ENCODE measurements at places on chromosomes 3 and 15.
A peak's percentile ranks its signal among the peaks of the same experiment; 100 is the strongest.

GRCh38 chr15:68349151-68349550 is 71.6 kb downstream of the FEM1B start:
- no peak for DNase-seq

DNA sequence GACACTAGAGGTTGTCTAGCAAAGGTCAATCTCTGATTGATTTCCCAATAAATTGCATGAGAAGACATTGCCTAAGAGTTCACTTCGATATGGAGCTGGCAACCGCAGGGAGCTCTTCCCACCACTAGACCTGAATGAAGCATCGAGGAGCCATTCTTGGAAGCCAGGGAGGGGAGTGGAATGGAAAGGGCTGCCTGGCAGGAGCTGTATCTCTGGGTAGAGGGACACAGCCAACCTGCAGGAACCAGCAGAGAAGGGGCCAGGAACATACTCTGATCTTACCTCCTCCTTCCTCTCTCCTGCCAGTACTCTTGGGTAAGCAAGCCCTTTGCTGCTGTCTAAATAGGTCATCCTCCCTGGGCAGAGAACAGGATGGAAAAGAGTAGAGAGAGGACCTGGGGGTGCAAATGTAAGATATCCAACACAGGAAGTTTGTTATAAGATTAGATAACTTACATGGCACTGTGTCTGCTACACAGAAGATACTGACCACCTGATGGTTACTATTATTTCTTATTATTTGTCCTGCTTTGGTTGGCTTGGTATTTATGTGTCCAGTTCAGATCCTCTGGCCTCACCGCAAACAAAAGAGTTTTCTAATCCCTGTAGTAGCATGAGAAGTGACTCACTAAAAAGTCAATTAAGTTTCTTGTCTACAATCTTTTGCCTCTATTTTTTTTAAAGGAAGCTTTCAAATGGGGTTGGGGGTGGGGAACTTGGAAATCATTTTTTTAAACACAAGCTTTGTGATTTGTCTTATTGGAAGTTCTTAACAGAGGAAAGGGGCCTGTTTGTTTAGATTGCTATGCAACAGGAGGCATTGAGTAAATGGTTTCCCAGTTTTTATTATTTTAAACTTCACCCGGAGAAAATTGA is 156.7 kb upstream of the TSC22D2 start:
- DNase-seq, result no peak

GRCh38 chr3:113890256-113890900 is 51.8 kb downstream of the GRAMD1C start:
- no peak for DNase-seq

DNA sequence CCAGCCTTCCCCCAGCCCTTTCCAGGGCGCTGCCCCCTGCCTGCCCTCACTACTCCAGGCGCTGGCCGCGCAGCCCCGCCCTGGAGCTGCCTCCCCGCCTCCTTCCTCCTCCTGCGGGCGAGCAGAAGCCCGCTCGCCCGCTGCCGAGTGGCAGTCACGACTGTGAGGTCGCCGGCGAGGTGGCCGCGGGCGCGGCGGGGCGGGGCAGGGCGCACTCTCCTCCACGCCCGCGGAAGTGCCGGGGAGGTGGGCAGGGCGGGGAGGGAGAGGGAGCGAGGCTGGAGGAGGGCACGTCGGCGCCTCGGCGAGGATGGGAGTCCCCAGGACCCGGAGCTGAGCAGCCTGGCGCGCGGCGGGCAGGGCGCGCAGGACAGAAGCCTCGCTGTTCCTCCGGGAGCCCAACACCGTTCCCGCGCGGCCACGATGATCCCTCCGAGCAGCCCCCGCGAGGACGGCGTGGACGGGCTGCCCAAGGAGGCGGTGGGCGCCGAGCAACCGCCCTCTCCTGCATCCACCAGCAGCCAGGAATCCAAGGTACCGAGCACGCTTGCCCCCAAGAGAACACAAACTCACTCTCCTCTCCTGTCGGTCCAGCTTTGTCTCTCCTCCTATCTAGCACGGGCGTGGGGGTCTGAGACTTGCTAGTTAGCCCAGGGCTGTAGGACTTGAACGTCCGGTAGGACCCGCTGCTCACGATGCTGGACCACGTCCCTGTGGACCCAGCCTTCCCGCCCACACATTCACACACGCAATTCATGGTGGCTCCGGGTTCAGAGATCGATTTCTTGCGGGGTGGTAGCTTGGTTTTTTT is at the start of gene STAC:
STAC (plus strand) TSS at position 284 of the 811 bp plus-strand sequence; CDS start at position 424, 140 bp downstream.
- no peak for DNase-seq

DNA sequence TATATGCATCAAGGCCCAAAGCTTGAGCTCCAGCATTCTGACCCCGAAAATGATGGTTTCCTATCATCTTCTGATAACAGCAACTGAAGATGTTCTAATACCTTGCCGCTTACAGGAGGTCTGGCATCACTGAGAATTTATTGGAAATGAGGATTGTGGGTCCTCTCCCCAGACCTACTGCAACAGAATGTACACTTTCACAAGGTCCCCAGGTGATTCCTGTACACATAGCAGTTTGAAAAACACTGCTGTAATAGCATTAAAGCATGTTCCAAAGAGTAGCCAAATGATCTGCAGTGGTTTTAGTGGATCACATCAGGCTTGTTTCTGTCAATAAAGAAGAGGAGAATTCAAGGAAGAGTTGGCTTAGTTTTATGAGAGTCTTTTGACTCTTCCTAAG is 11.3 kb downstream of the TGFBR2 start:
- no peak for DNase-seq

DNA sequence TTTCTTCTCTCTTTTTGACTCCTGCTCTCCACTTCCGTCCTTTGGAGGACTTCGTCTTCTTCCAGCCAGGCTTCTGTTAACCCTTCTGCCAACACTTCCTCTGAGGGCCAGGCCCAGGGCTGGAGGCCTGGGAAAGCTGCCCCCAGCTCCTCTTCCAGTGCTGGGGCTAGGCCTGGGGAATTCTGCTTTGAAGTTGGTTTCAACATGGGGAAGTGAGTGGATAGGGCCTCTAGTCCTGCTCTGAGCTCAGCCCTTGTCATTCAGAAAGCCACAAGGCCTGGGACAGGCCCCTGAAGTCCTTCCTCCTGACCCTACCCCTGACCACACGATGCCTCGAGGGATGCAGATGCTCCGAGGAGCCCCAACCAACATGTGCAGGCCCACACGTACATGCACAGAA is 53.9 kb upstream of the HERC1 start:
- DNase-seq, result no peak

- no peak for DNase-seq
These were observed 486.0 kb upstream of the CFAP20DC start for GRCh38 chr3:59535791-59536221.

GRCh38 chr3:191391861-191392808 is 61.8 kb upstream of the UTS2B start:
- no peak for DNase-seq

GRCh38 chr3:25074149-25074548 is 353.9 kb upstream of the RARB start:
- no peak for DNase-seq

- DNase-seq, result no peak
These were observed 1615.8 kb downstream of the SI start for GRCh38 chr3:163462446-163462845.

GRCh38 chr15:92818651-92819277 is 81.4 kb upstream of the CHD2 start:
- no peak for DNase-seq

DNA sequence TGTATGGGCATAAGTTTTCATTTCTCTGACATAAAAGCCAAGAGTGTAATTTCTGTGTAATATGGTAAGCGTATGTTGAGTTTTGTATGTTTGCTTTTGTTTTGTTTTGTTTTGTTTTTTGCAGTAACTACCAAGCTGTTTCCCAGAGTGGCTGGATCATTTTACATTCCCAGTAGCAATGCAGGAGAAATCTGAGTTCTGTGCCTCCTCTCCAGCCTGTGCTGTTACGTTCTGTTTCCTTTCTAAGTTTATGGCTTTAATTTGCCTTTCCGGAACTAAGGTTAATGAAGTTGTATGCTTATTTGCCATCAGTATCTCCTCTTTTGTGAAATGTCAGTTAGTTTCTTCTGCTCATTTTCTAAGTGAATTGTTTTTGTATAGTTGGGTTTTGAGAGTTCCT is 307.8 kb downstream of the GABRG3 start:
- no peak for DNase-seq

DNA sequence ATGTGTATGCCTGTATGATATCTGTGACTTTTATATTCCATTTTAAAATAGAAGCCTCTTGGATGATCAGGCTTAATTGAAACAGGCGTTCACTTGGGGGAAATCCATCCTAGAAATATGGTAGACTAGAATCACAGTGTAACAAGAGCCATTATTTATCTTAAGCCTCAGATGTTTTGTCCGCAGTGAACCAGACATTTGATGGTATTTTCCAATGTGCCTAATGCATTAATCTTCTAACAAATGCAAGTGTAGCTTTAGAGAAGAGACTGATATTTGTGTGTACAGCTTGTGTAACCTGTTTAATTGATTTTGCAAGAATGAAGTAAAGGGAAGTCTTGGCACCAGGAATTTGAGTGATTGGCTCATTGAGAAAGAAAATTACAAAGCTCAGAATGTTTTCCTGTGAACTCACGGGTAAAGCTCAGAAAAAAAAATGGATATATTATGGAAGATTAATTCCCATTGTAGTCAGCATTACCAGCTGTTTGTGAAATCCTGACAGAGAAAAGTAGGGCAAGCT is 155.7 kb downstream of the SV2B start:
- no peak for DNase-seq

GRCh38 chr3:42183991-42184632 is 81.9 kb downstream of the CCK start:
- DNase-seq, result no peak

- DNase-seq, result peak; percentile 49
These were observed 74.6 kb upstream of the SPATA12 start for GRCh38 chr3:56985878-56986277.

DNA sequence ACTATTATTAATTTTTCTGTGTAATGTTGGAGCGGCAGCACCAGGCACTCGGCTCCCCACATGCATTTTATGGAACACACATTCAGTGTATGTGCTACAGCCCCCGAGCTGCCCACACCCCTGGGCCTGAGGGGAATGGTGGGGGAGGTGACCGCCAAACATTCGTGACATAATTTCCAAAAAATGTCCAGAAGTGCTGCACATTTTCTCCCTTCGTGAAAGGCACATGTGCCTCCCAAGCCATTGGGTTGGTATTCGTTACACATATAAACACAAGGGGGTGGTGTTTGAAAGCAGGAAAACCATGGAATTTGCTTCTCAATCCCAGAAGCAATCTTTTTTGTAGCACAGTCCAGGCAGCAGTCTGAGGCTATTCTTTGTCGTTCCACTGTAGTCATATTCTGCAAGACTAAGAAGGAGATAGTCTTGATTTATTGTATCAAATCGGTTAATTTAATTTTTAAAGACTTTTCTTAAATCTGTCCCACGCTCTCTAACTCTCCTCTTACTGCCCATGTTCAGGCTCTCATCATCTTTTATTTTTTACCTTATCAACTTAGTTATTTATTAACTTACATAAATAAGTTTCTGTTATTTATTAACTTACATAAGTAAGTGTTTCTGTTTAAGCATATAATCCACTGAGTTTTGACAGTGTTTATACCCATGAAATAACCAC is 39.2 kb upstream of the POLR2M start:
- DNase-seq, result no peak

- DNase-seq, result no peak
These were observed 8.8 kb downstream of the ITPR1 start for GRCh38 chr3:4501927-4502326.

- no peak for DNase-seq
These were observed 33.4 kb upstream of the INSYN1 start for GRCh38 chr15:73786538-73786937.

- no peak for DNase-seq
These were observed 20.9 kb downstream of the GABRR3 start for GRCh38 chr3:98014268-98014585.

GRCh38 chr3:141442446-141442845 is 44.4 kb upstream of the RASA2 start:
- no peak for DNase-seq

DNA sequence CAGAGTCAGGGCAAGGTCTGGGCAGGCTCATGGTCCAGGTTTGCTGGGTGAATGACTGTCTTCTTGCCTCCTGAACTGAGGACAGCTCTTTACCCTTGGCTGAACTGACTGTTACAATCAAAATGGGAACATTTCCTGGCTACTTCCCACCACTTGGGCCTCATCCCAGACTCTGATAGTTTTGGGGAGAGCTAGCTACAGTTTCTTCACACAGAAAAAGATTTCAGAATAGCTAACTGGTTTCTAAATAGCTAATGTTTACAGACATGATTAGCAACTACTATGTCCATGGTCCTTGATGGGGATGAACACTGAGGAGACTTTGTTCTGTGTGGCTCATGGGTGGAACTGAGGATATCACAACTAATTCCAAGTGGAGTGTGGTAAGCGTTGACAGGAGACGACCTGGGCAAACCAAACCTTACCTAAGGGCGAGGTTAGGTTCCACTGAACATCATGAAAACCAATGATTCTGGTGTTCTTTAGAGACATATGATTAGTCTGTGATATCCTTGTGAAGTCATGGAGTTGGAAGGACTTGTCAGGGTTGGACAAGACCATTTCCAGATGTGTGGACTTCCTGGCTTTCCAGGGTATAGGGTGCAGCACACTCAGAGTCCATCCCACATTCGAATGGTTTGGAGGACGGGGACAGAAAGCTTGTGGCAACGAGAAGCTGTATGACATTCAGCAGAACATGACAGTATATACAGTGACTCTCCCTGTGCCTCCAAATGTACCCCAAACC is 7.3 kb downstream of the ALPK3 start:
- DNase-seq, result no peak

- no peak for DNase-seq
These were observed 304.7 kb downstream of the SUCLG2 start for GRCh38 chr3:67349551-67350174.

DNA sequence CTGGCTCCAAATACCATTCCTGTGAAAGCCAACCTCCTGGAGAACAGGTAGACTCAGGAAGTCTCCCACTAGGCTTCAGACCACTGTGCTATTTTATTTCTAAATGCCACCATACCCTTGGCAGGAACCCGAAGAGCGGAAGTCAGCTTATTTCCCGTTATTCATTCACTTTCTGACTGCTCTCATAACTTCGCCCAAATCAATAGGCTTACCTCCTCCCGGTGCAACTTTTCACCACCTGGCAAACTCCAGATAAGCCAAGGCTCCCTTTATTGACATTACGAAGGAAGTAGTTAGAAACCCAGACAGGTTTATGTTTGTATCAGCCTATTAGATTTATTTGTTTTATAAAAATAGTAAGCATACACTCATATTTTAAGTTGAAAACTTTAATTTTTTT is 3.3 kb upstream of the CCDC54 start:
- DNase-seq, result no peak

GRCh38 chr3:149115114-149115513 is 14.3 kb upstream of the HPS3 start:
- no peak for DNase-seq

GRCh38 chr15:74302821-74303359 is 64.6 kb downstream of the CYP11A1 start:
- DNase-seq, result peak; percentile 39

GRCh38 chr15:43446344-43446743 is 46.6 kb downstream of the TP53BP1 start:
- no peak for DNase-seq

- no peak for DNase-seq
These were observed 286.7 kb downstream of the SHOX2 start for GRCh38 chr3:157819270-157820156.

DNA sequence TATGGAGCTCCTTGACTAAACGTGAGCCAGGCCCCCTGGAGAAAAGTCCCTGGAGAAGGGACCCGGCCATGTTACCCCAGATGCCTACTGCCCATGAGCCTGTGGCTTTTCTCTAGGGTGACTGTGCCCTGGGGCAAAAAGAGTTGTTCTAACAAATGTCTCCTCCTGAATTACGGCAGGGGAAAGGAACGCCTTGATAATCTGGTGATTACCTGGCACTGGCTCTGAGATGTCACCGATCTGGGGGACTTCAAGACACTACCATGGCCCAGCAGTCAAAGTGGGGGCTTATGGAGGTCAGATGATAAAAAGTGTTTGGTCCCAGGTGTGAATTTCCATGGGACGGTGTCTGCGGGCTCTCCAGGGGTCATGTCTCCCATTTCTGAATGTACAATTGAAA is 140.7 kb downstream of the KLF13 start:
- DNase-seq, result no peak
